ENCODE measurements at places on chromosomes 5 and 9. TPM values are rescaled to one million over a fixed set of nuclear protein-coding genes. Genes with fewer than 3 reads are reported as not detected.

The PRLR gene
- 0.12 TPM for total RNA-seq

The BHMT2 gene
- total RNA-seq, result not detected

The FCN2 gene
- total RNA-seq, result not detected

The GAS1 gene
- 6.6 TPM for total RNA-seq

The PITX1 gene
- total RNA-seq, result 32.6 TPM

The CCL28 gene
- total RNA-seq, result not detected

The SYNPO gene
- total RNA-seq, result 4.3 TPM

The ACTBL2 gene
- total RNA-seq, result 6.7 TPM

The SELENOP gene
- 68.9 TPM for total RNA-seq

The RNF224 gene
- total RNA-seq, result not detected

The SPATA6L gene
- not detected for total RNA-seq

The C8G gene
- total RNA-seq, result not detected

The RXFP3 gene
- not detected for total RNA-seq

The BAG1 gene
- total RNA-seq, result 58.8 TPM

The ARID3C gene
- total RNA-seq, result not detected

The TXNDC8 gene
- not detected for total RNA-seq

The CENPK gene
- total RNA-seq, result 33.0 TPM

The LIFR gene
- 31.2 TPM for total RNA-seq

The CA9 gene
- total RNA-seq, result 1.3 TPM

The IFNK gene
- total RNA-seq, result not detected

The C9orf43 gene
- total RNA-seq, result not detected

The FBXL17 gene
- total RNA-seq, result 18.0 TPM

The FUT7 gene
- total RNA-seq, result not detected

The NMUR2 gene
- not detected for total RNA-seq

The GRM6 gene
- not detected for total RNA-seq

The ACSL6 gene
- total RNA-seq, result 0.46 TPM

The SPATA31D4 gene
- total RNA-seq, result not detected

The DMRT3 gene
- total RNA-seq, result not detected

The PCDHB6 gene
- 3.6 TPM for total RNA-seq

The SLC22A4 gene
- 5.1 TPM for total RNA-seq

The EQTN gene
- total RNA-seq, result not detected

The VCAN gene
- total RNA-seq, result 14.4 TPM

The DAB2IP gene
- total RNA-seq, result 5.3 TPM

The FGFR4 gene
- 11.4 TPM for total RNA-seq

The ADGRD2 gene
- total RNA-seq, result not detected

The SVEP1 gene
- 0.41 TPM for total RNA-seq

The OMD gene
- total RNA-seq, result 0.21 TPM

The FOXD4 gene
- total RNA-seq, result 1.2 TPM

The STX17 gene
- total RNA-seq, result 14.2 TPM

The AQP3 gene
- 15.9 TPM for total RNA-seq

The MLANA gene
- total RNA-seq, result not detected

The EXOC3 gene
- 34.3 TPM for total RNA-seq
